ENCODE measurements at places on chromosomes 4 and X.

DNA sequence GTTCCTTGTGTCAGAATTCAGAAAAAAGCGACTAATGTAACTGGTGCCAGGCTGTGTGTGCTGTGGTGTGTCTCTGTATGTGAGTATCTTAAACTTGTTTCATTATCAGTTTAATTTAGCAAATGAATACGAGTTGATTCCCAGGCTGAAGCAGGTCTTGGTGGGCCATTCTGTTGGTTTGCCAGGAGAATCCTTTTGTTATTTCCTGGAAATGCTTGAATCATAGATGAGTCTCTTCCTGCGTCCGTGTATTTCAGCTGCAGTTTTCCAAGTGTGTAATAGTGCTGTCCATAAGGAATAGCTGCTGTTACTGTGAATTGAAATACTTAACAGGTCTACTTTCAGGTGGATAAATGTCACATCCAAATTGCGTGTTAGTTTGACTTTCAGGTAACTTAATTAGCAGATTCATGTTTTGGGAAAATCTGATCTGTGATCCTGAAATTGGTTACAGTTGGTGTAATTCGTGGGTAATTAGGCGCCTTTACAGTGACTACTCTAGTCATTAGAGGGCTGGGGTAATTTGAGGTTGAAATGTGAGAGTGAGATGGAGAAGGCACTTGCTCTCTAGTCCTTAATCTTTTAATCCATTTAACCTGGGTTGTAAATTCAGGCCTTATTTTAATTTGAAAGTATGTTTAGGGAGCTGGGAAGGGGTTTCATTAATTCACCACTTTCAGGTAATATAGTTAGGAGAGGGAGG lies 23.8 kb downstream of the TMEM131L start:
- no peak overlapping the region for H3K4me3 ChIP-seq
- DNase-seq, result no peak
- H3K4me1 ChIP-seq, result peaks cover 41% of the 10 kb centered on the region
- H3K27me3 ChIP-seq, result no peaks in the 10 kb centered on the region

DNA sequence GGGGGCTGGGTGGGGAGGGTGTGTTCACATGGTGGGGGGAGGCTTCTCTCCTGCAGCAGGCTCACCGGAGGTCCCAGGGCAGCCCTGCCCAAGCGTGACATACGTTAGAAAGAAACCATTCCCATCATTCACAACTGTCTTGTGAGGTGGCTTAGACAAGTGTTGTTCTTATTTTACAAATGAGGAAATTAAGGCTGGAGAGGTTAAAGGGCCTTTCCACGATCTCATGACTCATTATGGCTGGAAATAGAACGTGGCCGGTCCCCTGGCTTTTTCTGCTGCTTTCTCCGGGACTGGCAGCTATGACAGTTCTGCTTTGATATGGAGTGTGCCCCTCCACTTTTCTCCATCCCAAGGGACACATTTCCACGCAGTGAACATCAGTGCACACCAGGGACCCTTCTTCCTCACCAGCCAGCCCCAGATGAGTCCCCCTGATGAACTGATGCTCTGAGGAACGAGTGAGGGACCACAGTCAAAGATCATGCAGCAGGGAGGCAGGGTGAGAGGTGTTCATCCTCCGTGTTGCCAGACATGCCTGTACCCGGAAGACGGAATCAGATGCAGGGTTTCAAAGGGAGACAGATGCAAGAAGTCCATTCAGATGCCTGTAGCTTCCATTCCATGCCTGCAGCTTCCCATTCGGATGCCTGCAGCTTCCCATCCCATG lies 64.0 kb upstream of the ACSL1 start:
- peaks cover under 1% of the 10 kb centered on the region for H3K4me1 ChIP-seq
- H3K27ac ChIP-seq, result no peak overlapping the region
- H3K27me3 ChIP-seq, result peaks cover 4% of the 10 kb centered on the region

- no peaks in the 10 kb centered on the region for H3K36me3 ChIP-seq
- H3K4me3 ChIP-seq, result no peak overlapping the region
- no peak for DNase-seq
- H3K4me1 ChIP-seq, result no peaks in the 10 kb centered on the region
Measured at GRCh38 chrX:110755611-110756010, 40.0 kb downstream of the CHRDL1 start.

- no peak for DNase-seq
- no peaks in the 10 kb centered on the region for H3K4me1 ChIP-seq
- H3K36me3 ChIP-seq, result no peaks in the 10 kb centered on the region
- H3K4me3 ChIP-seq, result no peak overlapping the region
- H3K27me3 ChIP-seq, result no peaks in the 10 kb centered on the region
- H3K27ac ChIP-seq, result no peak overlapping the region
Measured at GRCh38 chr4:150510176-150510865, 71.6 kb upstream of the MAB21L2 start.

DNA sequence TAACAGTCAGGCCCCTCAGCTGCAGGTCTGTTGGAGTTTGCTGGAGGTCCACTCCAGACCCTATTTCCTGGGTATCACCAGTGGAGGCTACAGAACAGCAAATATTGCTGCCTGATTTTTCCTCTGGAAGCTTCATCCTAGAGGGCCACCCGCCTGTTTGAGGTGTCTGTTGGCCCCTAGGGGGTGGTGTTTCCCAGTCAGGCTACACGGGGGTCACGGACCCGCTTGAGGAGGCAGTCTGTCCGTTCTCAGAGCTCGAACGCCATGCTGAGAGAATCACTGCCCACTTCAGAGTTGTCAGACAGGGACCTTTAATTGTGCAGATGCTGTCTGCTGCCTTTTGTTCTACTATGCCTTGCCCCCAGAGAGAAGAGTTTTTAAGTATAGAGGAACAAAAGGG lies 160.8 kb downstream of the DKK2 start:
- no peaks in the 10 kb centered on the region for H3K27me3 ChIP-seq
- no peak overlapping the region for H3K27ac ChIP-seq
- H3K4me1 ChIP-seq, result no peaks in the 10 kb centered on the region
- no peak overlapping the region for H3K4me3 ChIP-seq
- H3K36me3 ChIP-seq, result no peaks in the 10 kb centered on the region
- DNase-seq, result no peak
